ENCODE measurements at places on chromosomes 2 and 18.

GRCh38 chr18:26406324-26406723 lies 142.0 kb downstream of the KCTD1 start:
- no peak for DNase-seq

DNA sequence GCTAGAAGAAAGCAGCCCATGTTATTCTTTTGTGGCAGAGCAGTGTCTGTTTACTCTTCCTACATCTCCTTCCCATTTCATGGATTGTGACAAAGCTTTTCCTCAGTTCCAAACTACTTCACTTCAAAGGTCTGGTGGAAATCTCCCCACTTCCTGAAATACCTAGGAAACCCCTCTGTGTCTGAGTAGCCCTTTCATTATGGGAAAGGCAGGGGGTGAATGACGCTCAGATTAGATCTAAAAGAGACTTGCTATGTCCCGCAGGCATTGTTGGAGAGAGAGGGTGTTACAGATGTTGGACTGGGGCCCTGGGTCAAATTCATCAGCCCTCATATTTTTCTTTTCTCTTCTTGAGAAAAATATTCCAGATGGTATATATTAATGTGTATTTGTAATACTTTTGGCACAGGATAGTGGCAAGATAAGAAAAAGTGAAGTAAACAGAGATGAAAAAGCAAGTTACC lies 675.0 kb downstream of the IRS1 start:
- no peak for DNase-seq

GRCh38 chr18:58541789-58542425 lies 87.0 kb downstream of the ALPK2 start:
- DNase-seq, result peak; percentile 79

- DNase-seq, result no peak
Measured at GRCh38 chr2:128732976-128733431, 414.3 kb upstream of the HS6ST1 start.

- DNase-seq, result no peak
Measured at GRCh38 chr18:62938006-62938405, 222.7 kb downstream of the PHLPP1 start.

GRCh38 chr2:228768818-228769217 lies 502.3 kb downstream of the PID1 start:
- DNase-seq, result no peak

GRCh38 chr2:26534098-26534864 lies 56.4 kb upstream of the OTOF start:
- no peak for DNase-seq

DNA sequence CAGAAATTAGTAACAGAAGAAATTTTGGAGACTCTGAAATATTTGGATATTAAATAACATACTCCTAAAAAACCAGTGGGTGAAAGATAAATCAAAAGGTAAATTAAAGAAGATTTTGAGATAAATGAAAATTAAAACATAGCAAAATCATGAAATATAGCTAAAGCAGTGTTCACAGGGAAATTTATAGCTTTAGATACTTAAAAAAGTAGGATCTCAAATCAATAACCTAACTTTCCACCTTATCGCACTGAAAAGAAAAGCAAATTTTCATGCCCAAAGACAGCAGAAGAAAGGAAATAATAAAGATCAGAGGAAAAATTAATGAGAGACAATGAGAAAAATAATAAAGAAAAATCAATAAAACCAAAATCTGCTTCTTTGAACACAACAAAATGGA lies 135.1 kb upstream of the KLF7 start:
- DNase-seq, result no peak

DNA sequence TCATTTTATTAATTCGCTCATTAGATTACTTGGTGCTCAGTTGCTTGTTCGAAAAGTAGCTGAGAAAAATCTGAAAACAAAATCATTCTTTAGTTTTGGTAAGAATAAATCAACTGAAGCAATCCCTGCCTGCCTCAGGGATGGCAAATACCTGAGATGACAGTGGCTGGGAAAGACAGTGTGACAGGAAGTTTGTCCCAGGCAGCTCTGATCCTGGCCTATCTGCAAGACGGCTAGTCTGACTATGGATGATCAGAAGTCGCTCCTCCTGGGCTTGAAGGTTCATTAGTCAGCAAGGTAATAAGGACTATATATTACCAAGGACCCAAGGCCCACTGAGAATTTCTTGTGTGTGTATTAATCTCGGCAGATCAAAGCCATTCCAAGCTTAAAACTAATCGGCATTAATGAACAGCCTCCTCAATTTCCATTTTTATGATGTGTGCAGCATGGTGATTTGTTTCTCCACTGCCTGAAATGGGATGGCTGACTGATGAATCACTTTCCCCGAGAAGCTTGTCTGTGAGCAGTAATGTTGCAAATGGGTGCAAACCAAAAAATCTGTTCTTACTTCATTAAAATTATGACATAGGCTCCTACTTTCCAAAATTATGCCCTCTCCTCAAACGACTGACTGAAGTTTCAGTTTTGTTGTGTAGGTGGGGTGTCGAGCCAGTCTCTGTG lies 199.9 kb downstream of the ACTR3 start:
- no peak for DNase-seq

GRCh38 chr2:83365476-83365875 lies 1093.6 kb downstream of the SUCLG1 start:
- no peak for DNase-seq

DNA sequence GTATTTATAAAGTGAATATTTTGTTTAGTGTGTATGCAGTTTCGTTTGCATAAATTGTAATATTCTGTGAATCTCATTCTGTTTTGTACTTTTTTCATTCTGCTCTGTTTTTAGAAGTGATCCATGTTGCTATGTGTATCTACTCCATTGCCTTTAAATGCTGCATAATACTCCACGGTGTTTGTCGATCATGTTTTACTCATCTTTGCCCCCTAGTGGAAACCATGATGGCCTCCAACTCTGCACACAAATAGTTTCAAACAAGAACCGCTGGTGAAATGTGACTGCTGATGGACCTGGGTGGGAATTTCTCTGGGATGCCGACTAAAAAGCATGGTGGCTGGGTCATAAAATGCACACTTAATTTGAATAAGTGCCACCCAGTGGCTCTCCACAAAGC lies 32.0 kb upstream of the SKOR2 start:
- no peak for DNase-seq
